ENCODE measurements at places on chromosomes 2 and 18.
A peak's percentile ranks its signal among the peaks of the same experiment; 100 is the strongest.

GRCh38 chr2:235026649-235027557 is 75.1 kb downstream of the SH3BP4 start:
- peak; percentile 44 for DNase-seq

DNA sequence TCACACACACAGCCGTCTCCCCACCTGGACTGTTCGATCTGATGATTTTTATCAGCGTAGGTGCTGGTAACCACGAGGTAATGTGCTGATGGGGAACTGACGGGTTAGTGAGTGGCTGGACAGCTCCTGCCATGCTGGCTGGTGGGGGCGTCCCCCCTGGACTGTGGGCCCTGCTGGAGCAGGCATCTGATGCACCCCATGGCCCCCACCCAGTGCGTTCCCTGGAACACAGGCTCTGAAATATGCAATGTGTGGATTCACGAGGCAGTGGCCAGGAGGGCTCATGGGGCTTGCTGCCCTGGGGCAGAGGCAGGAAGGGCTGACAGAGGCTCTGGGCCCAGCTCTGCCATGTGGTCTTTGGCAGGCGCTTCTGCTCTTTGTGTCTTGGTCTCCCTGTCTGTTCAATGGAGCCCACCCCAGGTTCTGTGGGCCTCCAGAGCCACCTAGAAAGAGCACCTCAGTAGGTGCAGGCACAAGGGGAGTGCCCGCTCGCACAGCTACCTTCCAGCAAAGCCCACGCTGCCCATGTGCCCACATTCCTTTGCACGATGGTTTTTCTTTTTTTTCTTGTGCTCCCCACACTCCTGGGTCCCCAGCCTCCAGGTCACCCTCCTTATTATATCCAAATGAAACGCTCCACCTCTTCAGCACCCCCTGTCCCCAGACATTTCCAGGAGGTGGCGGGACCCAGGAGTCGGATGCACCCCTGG is 10.3 kb upstream of the PXDN start:
- no peak for DNase-seq

GRCh38 chr2:162403884-162404283 is 60.0 kb downstream of the GCA start:
- DNase-seq, result peak; percentile 18

DNA sequence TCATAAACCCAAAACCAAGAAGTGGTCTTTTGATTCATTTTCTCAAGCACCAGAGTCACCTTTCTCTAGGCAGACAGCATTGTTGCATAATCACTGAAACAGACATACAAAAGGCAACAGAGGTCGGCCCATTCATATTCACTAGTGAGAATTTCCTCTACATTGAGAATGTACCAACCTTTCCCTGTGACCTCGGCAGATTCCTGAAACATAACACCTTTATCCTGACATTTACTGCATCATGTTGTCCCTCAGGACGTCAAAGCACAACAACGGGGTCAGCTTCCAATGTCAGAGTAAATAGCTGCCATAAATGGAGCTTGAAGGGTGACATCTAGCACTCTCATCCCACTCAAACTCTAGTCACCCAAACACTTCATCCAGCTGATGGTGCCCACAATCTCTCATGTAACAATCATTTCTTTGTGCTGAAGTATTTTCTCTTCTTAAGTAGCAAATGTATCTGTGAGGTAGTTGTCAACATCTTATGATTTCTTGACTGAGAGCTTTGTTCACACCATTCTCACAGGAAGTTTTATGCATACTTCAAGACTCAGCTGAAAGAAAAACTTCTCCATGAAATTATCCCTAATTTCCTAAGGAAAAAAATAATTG is 802.6 kb upstream of the CHAC2 start:
- no peak for DNase-seq

DNA sequence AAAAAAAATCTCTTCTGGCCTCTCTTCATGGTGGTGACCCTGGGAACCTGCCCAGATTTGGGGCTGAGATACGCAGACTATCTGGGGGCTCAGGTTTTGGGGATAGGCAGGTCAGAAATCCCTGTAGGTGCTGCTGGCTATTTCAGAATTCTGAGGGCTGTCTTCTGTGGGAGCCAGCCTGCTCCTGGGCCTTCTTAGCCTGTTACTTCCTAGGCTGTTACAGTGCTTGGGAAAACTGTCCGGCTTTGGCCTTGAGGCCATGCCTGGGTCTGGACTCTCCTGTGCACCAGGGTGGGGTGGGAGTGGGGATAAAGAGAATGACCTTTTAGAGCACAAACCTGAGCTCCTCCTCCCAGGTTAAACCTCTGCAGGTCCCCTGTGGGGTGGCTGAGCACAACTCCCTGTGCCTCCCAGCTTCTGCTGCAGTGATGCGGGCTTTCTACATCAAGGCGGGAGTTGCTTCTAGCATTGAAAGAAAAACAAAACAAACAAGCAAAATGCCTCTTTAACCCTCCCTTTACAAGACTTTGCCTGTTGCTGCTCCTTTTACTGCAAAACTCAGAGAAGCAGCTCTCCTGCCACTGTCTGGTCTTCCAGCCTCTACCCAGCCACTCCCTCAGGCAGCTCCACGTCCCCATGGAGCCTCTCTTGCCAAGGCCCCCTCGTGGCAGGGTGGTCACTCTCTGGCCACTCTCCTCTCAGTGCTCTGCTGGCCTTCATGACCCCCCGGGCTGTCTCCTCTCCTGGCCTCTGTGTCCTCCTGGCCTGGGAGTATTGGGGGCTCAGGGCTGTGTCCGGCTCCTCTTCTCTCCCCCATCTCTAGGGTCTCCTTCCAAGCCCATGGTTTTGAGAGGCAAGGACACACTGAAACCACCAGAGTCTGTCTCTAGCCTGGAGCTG is 293.0 kb upstream of the HS6ST1 start:
- no peak for DNase-seq

DNA sequence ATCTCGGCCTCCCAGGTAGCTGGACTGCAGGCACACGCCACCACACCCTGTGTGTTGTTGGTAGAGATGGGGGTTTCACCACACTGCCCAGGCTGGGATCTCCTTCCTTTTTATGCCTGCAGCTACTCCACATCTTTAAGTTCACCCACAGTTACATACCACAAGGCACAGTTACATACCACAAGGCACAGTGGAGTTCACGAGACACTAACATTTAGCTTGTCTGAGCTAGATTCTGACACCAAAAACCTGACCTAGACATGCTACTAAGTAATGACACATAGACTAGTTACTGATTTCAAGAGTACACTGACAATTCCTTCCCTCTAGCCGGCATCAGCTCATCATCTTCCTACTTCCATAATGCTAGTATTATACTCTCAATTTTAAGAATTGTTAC is 4.3 kb downstream of the POLR2D start:
- DNase-seq, result no peak

DNA sequence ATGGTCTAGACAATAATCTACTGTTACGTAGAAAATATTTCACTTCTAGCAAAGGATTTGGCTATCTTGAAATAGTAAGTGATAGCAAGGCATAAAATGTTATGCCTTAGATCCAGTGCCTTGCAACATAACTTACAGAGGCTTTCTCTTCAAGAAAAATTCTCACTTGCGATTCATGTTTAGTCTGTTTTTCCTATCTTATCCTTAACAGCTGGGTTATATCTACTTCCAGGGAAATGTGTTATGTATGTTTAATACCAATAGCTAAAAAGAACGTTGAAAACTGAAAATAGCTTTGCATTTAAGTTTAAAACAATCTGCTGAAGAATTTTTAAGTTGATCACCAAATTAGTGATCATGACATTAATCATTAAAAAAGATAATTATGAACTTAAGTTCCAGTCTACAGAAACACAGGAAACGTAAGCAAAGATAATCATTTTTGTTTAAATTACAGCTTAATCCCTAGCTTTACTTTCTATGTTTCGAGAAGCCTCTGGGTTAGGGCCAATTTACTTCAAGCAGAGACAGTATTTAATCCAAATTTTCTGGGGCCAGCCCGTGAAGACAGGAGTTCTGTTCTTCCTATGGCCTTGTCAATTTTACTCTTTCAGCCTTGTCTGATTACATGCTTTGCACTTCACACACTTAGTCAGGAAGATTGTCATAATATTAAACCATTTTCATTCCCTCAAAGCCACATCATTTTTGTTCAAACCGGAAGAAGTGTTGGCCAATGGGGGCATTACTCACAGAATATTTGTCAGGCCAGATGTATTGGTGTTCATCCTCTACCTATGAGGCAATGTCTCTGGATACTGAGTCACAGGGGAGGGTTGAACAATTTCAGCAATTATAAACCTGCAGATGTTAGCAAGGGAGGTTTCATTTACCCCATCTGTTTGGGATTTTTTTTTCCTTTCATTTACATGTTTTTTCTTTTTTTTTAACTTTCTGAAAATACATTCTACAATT is 1132.9 kb upstream of the ZEB2 start:
- DNase-seq, result peak; percentile 98

DNA sequence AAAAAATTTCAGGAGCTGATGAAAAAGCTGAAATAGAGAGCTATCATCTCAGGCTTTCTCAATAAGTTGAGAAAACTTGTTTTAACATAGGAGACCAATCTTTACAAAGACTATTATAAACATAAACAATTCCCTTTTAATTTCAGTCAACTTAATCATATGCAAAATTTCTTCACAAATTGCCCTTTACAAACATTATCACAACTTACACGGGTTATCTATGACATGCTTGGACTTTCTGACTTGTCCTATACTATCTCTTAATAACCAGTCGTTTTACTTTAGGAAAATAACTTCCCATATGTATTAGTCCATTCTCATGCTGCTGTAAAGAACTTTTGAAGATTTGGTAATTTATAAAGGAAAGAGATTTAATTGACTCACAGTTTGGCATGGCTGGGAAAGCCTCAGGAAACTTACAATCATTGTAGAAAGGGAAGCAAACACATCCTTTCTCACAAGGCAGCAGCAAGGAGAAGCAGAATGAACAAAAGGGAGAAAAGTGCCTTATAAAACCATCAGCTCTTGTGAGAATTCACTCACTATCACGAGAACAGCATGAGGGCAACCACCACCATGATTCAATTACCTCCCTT is 1583.7 kb upstream of the CELF4 start:
- peak; percentile 1 for DNase-seq
